ENCODE measurements at places on chromosomes 12 and 14.

- DNase-seq, result no peak
These were observed 92.9 kb downstream of the PAWR start for GRCh38 chr12:79597910-79598309.

DNA sequence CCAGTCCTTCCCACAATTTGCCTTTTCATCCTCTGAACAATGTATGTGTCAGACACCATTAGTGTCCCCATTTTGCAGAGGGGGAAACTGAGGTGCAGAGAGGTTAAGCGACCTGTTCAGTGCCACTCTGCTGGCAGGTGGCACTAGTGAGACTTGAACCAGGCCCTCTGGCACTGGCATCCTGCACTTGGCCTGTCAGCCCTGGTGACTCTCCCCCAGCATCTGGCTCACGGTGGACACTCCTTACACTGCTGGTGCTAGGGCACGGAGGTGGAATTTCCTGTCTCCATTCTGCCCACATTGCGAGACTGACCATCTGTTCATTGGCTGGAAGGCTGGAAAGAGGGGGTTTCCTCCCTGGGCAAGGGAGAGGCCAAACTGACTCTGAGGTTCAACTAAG lies 48.7 kb downstream of the CCNK start:
- DNase-seq, result no peak

GRCh38 chr12:263574-263973 lies 938 bp upstream of the SLC6A13 start:
- DNase-seq, result no peak

DNA sequence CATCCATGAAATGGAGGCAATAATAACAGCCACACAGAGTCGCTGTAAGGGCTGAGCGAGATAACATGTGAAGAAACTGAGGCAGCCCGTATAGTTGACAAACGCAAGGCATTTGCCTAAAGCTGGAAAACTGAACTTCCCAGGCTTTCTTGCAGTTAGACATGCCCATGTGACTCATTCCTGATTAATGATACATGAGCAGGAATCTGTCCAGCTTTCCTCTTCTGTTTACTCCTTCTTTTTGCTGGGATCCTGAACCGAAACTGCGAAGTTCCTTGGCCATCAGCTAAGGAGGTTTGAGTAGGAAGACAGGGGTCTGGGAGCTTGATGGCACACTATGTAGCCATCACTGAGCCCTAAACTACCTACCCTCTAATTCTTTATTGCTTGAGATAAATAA lies 52.2 kb downstream of the ST8SIA1 start:
- DNase-seq, result no peak

DNA sequence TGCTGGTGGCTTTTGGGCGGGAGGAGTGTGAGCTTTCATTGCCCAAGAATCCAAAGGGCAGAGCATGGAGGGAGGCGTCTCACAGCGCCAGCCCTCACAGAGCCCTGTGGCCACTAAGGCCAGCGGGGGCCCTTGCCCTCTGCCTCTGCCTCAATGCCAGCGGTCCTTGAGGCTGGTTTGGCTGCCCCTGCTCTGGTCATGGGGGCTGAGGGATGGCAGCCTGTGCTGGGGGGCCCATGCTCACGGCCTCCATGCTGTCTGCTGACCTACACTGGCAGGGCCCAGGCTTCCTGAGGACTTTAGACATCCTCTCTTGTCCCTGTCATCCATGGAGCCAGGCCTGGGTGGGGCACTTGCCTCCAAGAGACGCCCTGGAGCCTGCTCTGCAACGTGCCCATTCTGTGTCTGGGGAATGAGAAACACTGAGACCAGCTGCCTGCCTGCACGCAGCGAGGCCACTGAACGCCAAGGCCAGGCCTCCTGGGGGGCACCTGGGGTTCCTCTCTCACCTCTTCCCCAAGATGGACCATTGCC lies 143.4 kb downstream of the KIF26A start:
- no peak for DNase-seq

- no peak for DNase-seq
These were observed 16.4 kb upstream of the TAS2R30 start for GRCh38 chr12:11150832-11151231.

DNA sequence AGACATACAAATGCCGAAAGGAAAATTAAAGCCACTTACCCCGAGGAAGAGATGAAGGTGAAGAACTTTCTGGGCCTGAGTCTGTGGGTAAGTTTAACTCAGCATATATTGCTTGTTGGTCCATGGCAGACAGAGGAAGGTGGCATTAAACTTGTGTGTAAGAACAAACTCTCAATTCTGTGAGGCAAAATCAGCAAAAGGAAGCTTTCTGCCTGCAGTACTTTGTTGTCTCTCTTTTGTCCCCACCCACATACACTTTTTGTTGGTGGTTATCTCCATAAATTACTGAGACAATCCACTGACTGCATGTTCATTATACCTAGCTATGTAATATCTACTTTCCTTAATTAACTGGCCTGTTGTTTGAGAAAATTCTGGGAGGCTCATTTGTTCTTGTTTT lies at the start of gene KLRB1:
TSS of gene KLRB1 (minus strand) at position 201 of the 400 bp plus-strand sequence. CDS start at position 124, 77 bp downstream.
- DNase-seq, result no peak

- no peak for DNase-seq
These were observed 21.9 kb downstream of the ANKLE2 start for GRCh38 chr12:132739600-132740312.

GRCh38 chr14:84312551-84312950 lies 1217.4 kb upstream of the FLRT2 start:
- no peak for DNase-seq

DNA sequence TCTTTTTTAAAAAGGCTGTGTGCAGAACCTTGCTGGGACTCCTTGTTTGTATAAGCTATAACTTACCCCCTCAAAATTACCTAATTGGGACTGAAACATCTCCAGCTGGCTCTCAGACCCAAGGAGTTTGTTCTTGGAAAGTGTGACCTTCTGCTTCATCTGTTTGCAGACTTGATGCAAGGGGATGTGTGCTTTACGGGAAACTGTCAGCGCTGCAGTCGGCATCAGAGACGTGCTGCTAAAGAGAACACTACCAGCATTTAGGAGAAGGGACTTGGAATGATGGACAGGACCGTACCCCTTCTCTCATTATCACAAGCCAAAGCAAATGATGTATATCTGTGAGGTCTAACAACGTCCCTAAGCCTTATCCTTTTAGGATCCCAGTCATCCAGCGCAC lies 174.2 kb upstream of the PARP11 start:
- DNase-seq, result no peak

GRCh38 chr14:71261206-71261605 lies 353.9 kb downstream of the PCNX1 start:
- DNase-seq, result no peak

GRCh38 chr12:111429828-111430432 lies 24.2 kb downstream of the SH2B3 start:
- no peak for DNase-seq

All from stimulated activated CD8-positive, alpha-beta memory T cell treated with anti-CD3 and anti-CD28 coated beads, Interleukin-4, amount 100 ng/mL, for 1 hour (primary cell).